Activated naive CD8-positive, alpha-beta T cell treated with anti-CD3 and anti-CD28 coated beads, Interleukin-2, amount 10 ng/mL, durations not matched to agents 7 days and 5 days (primary cell): ENCODE measurements at places on chromosomes 12 and 14.

- DNase-seq, result no peak
Observed at GRCh38 chr12:123078120-123078465, 72.8 kb downstream of the PITPNM2 start.

DNA sequence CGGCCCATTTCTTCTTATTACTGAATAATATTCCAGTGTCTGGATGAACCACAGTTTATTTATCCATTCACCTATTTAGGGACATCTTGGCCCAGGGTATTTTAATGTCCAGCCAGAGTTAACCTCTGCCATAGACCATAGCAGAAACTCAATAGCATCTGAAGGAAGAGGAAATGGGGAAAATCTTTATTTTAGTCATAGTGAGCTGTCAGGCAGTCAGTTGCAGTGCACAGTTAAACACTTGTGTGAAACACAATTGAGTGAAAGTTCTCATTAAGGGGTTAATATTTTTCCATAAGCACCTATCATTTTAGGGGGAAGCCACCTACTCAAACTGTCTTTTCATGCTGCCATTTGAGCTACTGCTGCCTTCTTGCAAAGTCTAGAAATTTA is 197.3 kb upstream of the PPFIA2 start:
- DNase-seq, result no peak

DNA sequence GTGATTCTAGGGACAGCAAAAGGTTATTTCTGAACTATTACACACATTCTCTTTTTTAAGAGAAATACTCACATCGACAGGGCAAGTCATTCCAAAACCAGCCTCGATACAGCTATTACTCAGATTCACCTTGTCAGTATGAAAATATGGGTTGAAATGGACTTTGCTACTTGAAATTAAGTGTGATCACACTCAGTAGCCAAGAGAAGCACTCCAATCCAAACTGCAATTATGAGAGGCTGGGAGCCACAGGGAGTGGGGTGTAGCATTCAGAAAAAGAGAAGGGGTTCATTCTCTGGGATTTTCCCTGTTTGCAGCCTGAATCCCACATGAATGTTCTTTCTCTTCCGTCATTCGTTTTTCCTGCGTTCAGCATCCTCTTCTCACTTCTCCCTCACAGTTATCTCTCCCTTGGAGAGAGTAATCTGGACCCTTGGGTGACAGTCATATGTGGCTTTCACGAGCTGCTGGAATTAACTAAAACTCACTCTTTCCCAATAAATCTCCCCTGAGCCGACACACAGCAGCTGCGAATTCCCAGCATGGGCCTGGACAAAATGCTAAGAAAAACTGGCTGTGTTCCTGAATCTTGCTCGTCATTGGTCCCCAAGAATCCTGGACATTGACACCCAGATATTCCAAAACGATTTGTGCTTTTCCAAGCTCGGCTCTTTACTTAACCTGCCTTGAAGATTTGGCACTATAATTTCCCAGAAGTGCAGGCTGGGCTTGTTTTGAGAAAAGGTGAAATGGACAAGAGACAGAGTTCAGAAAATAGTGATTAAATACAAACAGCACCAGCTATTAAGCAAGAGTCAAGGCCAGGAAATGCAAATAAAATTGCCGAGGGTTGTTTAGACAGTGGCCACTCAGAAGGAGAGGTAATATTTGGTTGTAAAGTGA is 199.5 kb upstream of the PLEKHG7 start:
- DNase-seq, result no peak

DNA sequence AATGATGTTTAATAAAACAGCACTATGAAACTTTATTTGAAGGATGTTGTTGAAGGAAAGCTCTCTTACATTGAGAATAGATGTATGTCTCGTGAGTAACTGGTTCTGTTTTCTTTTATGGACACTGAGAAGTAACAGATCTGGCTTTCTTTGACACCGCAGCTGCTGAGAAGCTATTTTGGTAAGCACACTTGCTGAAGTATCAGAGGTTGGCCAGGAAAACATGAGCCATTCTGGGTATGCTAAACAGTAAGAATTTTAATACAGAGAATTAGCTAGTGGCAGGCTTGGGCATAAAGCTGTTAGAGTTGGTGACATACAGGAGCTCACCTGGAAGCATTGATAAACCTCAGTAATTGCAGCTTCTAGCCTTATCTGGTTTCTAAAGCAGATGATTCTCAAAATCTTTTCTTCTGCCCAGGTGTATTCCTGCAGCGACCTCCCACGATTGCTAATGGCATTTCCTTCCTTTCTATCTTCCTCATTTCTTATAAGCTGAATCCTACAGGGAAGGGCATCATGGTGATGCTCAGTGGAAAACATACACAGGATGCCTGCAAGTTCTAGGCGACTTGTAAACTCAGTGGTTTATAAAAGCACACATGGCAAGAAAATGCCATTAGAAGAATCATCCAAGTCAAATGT is 291.6 kb upstream of the SLC16A7 start:
- no peak for DNase-seq

GRCh38 chr14:36222952-36223468 is 46.5 kb upstream of the PTCSC3 start:
- no peak for DNase-seq

DNA sequence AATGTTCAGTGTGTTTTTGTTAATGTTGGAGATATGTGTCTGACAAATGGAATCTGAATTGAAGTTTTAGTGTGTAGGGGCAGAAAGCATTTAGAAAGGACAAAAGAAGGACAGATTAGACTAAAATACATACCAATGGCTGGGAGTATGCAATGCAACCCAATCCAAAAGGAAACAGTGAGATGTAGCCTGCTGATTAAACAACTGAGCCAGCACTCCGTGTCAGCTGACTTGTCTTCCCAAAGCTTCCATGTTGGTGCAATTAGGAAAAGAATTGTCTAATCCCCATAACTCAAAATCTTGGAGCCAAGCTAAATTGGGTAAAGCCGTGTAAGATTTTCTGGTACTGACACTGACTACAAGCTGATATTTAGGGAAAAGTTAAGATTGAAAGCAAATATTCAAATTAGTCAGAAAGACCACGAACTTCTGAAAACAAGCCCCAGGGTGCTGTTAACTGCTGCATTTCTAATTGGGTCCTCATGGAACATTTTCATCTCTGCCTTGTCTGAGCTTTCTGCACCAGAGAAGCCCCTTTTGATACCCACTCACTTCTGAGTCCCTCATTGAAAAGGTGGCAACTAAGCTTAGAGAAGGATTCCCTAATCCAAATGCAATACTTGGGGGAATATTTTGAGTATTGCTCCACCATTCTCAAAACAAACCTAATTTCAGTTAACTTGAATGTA is 109.1 kb downstream of the DAD1 start:
- DNase-seq, result no peak
